ENCODE measurements at places on chromosomes 5 and 9. TPM values are rescaled to one million over a fixed set of nuclear protein-coding genes. Genes with fewer than 3 reads are reported as not detected.

DNA sequence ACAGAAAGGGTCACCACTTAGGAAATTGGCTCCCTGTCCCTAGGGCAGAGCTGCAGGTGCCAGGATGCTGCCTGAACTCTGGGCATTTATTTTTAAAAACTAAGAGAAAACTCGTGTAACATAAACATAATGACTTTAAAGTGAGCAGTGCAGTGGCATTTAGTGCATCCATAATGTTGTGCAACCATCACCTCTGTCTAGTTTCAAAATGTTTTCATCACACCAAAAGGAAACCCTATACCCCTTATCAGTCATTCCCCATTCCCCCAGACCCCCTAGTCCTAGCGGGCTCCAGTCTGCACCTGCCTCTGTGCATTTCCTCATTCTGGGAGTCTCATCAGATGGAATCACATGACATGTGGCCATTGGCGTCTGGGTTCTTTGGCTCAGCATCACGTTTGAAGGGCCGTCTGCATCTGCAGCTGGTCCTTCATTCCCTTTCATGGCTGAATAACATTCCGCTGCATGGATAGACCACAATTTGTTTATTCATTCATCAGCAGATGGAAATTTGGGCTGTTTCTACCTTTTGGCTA is 55.8 kb downstream of the NSG2 start:
- H3K27me3 ChIP-seq: no peaks in the 10 kb centered on the region
- no peak for DNase-seq
- no peak overlapping the region for H3K27ac ChIP-seq
- H3K4me1 ChIP-seq: no peaks in the 10 kb centered on the region
- no peaks in the 10 kb centered on the region for H3K36me3 ChIP-seq
- no peak overlapping the region for H3K4me3 ChIP-seq

DNA sequence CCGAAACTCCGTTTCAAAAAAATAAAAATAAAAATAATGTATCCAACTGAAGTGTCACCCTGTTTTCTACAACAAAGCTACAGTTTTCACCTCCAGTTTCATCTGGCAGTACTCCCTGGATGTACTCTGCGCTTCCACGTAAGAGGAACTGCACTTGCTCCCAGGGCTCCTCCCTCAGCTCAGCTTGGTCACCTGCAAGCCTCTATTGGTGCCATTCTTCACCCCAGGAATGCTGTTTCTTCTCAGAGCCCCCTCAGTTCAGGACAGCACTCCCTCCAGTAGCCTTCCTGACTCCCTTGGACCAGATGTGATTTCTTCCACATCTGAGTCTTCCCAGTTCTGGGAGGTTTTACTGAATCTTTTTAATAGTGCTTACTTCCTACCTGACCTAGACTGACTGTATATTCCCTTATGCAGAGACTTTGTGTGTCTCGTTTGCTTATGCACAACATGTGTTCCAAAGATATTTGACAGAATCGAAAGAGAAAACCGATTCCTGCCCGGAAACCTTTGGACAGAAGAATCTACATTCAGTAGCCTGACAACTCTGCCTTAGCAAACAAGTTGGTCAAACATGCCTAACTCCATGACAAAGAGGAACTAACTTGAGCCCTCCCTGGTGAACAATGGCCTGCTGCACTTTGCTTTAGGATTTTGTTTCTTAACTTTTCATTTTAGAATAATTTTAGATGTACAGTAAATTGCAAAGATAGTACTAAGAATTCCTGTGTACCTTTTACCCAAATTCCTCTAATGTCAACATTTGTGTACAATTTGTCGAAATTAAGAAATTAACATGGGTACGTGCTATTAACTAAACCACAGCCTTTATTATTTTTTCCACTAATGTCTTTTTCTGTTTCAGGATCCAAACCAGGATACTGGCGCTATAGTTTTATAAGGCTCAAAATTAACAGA is 814 bp downstream of the CCDC125 start:
- peaks cover 12% of the 10 kb centered on the region for H3K4me1 ChIP-seq
- H3K27me3 ChIP-seq: no peaks in the 10 kb centered on the region
- H3K4me3 ChIP-seq: peak overlapping the region; percentile 66
- peak overlapping the region; percentile 85 for H3K27ac ChIP-seq
- H3K36me3 ChIP-seq: no peaks in the 10 kb centered on the region
- peak; percentile 75 for DNase-seq

DNA sequence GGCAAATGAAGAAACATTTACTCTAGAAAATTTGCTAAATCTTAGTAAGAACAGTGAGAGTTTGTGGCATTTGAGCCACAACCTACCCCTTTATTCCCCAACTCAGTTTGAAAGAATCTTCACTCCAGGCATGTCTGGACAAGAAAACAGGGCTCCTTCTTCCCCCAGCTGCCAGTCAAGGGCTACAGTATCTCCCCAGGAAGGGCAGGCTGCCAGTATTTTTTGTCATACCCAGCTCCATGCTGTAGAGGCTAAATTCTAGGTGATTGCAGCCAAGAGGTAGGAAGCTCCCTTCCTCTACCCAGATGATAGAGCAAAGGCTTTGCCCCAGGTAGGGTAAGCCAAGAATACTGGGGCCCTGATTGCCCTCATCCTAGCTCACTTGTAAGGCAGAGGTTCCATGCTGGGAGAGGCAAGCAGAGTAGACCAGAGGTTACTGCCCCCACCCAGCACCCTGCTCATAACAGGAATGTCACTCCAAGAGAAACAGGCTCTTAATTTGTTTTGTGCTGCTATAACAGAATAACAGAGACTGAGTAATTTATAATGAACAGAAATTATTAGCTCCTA is 20.0 kb upstream of the GRPEL2 start:
- no peak overlapping the region for H3K27ac ChIP-seq
- DNase-seq: no peak
- H3K36me3 ChIP-seq: peaks cover 5% of the 10 kb centered on the region
- H3K4me3 ChIP-seq: no peak overlapping the region

DNA sequence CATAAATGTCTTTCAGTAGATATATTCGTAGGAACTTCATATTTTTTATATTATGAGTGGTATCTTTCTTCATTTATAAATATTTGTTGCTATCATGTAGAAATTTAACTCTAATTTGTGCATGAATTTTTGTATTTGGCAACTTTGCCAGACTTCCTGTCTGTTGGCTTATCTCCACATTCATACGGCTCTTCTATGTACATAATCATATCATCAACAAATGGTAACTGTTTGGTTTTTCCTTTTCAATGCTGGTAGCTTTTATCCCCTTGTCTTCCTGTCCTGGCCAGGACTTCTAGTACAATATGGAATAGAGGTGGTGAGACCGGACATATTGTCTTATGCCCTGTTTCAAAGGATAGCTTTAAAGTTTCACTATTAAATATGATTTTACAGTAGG is 132.3 kb upstream of the COL5A1 start:
- no peak for DNase-seq
- no peaks in the 10 kb centered on the region for H3K27me3 ChIP-seq
- no peak overlapping the region for H3K4me3 ChIP-seq
- H3K4me1 ChIP-seq: no peaks in the 10 kb centered on the region
- no peaks in the 10 kb centered on the region for H3K36me3 ChIP-seq

DNA sequence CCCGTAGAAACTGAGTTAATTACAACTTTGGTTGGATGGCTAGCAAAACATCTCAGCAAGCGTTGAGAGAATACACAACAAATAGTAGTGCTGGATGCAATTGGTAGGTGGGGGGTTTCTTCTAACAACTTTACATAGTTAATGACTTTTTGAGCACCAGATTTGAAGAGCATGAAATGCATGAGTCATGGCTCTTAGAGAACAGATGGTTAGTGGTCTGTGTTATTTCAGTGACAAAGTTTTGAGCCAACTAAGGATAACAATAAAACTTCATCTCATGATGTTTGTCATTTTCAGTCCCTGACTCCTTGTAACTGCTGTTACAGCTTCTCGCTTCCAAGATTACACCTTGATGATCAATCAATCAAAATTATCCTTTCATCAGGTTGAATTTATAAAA is 399.0 kb upstream of the BRINP1 start:
- H3K4me1 ChIP-seq: no peaks in the 10 kb centered on the region
- no peaks in the 10 kb centered on the region for H3K36me3 ChIP-seq
- no peak for DNase-seq

GRCh38 chr5:66810151-66810550 is 214.0 kb downstream of the MAST4 start:
- H3K4me3 ChIP-seq: no peak overlapping the region
- H3K36me3 ChIP-seq: no peaks in the 10 kb centered on the region
- H3K27ac ChIP-seq: no peak overlapping the region

- H3K27me3 ChIP-seq: no peaks in the 10 kb centered on the region
- no peaks in the 10 kb centered on the region for H3K4me1 ChIP-seq
- no peak for DNase-seq
- no peak overlapping the region for H3K4me3 ChIP-seq
- H3K36me3 ChIP-seq: peaks cover 64% of the 10 kb centered on the region
These were observed 9.5 kb downstream of the TRIM41 start for GRCh38 chr5:181232593-181232992.

- H3K4me3 ChIP-seq: no peak overlapping the region
- peaks cover 31% of the 10 kb centered on the region for H3K36me3 ChIP-seq
- DNase-seq: no peak
- H3K27ac ChIP-seq: no peak overlapping the region
These were observed 69.8 kb downstream of the ICE1 start for GRCh38 chr5:5492087-5492933.

DNA sequence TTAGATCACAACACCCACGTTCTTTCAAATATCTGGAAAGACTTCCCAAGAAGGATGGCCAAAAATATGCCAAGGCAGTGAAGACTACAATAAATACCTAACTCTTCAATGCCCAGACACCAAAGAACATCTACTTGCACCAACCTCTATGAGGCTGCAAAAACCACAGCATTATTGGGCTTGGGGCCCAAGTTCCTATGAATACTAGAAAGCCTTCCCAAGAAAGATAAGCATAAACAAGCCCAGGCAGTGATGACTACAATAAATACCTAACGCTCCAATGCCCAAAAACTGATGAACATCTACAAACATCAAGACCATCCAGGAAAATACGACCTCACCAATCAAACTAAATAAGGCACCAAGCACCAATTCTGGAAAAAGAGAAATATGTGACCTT is 41.3 kb downstream of the AP3B1 start:
- no peaks in the 10 kb centered on the region for H3K4me1 ChIP-seq
- H3K27me3 ChIP-seq: no peaks in the 10 kb centered on the region
- no peak overlapping the region for H3K27ac ChIP-seq
- H3K36me3 ChIP-seq: peaks cover 3% of the 10 kb centered on the region

- H3K36me3 ChIP-seq: no peaks in the 10 kb centered on the region
- no peak overlapping the region for H3K27ac ChIP-seq
- no peak for DNase-seq
- peaks cover 25% of the 10 kb centered on the region for H3K27me3 ChIP-seq
- H3K4me3 ChIP-seq: peak overlapping the region; percentile 60
- peaks cover 18% of the 10 kb centered on the region for H3K4me1 ChIP-seq
These were observed 1.3 kb downstream of the CDO1 start for GRCh38 chr5:115815006-115815692.

DNA sequence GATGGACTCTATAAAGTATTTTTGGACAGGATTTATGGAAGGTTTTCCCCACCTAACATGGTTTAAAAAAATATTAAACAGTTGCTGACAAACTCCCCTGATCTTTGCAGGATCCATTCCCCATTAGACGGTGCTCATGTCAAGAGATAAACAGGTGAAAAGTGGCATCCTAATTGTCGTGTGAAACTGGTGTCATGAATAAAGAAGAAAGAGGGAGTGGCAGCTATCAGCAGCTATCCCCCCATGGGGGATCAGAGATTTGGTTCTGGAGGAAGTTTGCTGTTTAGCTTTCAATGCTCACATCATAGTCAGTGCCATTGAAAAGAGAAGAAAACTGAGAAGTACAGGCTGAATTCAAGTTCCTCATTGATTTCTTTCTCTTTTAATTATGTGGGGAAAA is 329.3 kb upstream of the BRINP1 start:
- no peaks in the 10 kb centered on the region for H3K36me3 ChIP-seq
- no peak overlapping the region for H3K27ac ChIP-seq
- no peak overlapping the region for H3K4me3 ChIP-seq
- H3K27me3 ChIP-seq: no peaks in the 10 kb centered on the region

Gene LCN6
- total RNA-seq: not detected

Gene MEGF9
- total RNA-seq: 4.1 TPM

Gene SAXO1
- total RNA-seq: not detected

Gene MROH2B
- total RNA-seq: not detected

Gene SLC1A3
- total RNA-seq: 19.3 TPM

Gene PCAT7
- total RNA-seq: not detected

Gene CETN3
- 1.8 TPM for total RNA-seq

Measured in stomach (tissue), 19 donors.